ENCODE measurements at places on chromosomes 12 and 14.

GRCh38 chr14:52840877-52841276, 49.5 kb upstream of the GNPNAT1 start:
- no peak for DNase-seq

DNA sequence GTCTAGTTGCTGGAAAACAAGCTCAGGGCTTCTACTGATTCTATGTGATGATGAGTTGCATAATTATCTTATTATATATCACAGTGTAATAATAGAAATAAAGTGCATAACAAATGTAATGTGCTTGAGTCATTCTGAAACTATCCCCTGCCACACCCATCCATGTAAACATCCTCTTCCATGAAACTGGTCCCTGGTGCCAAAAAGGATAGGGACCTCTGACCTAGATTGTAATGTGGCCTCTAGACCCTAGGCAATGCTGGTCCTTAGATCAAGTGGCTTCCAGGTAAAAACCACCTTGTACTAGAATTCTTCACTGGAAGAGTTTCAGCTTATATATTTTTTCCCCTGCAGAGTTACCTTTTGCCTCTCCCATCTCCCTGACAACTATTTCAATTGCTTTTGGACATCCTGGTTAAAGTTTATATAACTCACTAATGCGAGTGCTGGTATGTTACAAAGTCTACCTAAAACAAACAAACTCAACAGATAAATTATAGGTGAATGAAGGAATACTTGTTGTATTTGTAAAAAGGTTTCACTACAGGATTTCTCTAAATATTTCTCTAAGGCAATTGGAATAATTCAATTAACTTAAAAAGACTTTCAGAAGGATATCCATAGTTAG, 462.5 kb downstream of the NAV3 start:
- DNase-seq, result no peak

GRCh38 chr12:124893792-124894516, 20.5 kb downstream of the UBC start:
- DNase-seq, result no peak

- DNase-seq, result no peak
Observed at GRCh38 chr12:89679631-89680030, 29.0 kb downstream of the ATP2B1 start.

- no peak for DNase-seq
Observed at GRCh38 chr14:84520711-84521338, 1009.1 kb upstream of the FLRT2 start.

DNA sequence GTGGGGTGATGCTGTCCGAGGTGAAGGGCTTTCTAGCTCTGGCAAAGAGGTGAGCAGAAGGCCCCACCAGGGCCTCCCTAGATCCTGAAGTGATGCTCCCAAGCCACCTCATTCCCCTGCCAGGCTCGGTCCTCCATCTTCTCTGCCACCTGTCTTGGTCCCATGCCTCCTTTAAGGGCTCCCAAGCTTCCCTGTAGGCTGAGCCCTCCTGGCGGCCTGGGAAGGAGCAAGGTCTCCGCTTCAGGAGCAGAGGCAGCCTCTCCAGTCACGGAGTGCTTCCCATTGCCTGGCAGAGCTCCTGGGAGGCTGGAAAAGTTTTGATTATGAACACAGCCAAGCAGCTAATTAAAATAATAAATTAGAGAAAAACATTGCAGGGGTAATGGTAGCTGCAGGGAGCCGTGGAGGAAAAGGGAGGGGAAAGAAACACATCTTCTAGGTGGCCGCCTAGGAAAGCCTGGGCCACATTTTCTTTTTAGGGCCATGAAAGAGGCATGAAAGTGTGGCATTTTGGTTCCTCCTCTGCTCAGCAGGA, 160.0 kb upstream of the PRMT8 start:
- DNase-seq, result no peak

- DNase-seq, result no peak
Observed at GRCh38 chr14:94773655-94774343, 3.9 kb upstream of the GSC start.

DNA sequence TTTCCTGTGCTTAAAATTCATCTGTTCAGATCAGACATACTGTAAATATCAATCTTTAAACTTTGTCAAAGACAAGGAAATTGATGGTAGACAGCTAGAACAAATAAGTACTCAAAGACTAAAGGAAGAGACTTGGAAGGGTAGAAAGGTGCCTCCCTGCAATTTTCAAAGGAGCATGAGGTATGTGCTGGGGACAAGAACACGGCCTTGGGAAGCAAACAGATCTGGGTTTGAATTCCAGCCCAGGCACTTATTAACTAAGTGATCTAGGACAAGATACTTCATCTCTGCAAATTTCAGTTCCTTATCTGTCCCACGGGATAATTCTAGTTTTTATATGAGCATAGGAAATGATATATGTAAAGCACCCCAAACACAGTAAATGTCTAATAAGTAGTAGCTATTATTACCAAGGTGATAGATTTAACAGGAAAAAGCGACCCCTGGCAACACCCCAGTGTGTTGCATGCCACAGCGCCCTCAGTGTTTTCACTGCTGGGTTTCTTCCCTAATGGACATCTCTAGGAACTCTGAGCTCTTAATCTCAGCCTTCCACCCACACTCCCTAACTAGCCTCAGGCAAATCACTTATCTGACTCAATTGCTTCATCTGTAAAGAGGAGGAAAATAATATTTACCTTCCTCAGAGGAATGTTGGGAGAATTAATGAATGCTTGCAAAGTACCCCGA, 44.7 kb upstream of the BMP4 start:
- DNase-seq, result no peak

DNA sequence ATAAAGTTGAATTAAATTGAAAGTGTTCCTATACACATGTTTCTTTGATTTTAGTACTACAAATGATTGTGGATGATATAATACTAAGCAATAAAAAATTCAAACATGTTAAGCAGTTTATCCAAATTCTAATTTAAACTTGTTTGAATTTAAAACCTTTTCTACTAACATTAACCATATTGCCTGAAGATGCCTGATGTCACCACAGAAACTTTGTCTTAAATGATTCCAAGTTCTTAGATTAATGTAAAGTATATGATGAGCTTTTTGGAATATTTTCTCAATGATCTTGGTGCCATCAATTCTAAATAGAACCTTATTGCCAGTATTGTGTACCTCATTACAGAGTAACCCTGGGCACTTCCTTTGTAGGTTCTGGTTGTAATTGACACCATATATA, 259.6 kb downstream of the NAV3 start:
- no peak for DNase-seq

DNA sequence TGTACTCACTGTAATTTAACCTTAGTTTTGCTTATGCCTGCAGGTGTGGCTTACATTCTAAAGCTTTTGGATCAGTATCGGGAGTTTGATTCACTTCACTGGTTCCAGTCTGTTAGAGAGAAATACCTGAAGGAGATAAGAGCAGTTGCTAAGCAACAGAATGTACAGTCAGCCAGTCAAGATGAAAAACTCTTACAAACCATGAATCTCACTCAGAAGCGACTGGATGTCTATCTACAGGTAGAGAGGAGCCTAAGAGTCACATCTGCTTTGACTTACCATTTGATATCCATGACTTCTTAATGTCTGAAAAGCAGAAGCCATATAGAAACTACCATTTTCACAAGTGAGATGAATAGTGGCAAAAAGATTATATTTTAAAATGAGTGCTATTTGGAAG, 56.5 kb downstream of the WASHC4 start:
- no peak for DNase-seq

- DNase-seq, result no peak
Observed at GRCh38 chr14:94752591-94753436, 17.1 kb downstream of the GSC start.

DNA sequence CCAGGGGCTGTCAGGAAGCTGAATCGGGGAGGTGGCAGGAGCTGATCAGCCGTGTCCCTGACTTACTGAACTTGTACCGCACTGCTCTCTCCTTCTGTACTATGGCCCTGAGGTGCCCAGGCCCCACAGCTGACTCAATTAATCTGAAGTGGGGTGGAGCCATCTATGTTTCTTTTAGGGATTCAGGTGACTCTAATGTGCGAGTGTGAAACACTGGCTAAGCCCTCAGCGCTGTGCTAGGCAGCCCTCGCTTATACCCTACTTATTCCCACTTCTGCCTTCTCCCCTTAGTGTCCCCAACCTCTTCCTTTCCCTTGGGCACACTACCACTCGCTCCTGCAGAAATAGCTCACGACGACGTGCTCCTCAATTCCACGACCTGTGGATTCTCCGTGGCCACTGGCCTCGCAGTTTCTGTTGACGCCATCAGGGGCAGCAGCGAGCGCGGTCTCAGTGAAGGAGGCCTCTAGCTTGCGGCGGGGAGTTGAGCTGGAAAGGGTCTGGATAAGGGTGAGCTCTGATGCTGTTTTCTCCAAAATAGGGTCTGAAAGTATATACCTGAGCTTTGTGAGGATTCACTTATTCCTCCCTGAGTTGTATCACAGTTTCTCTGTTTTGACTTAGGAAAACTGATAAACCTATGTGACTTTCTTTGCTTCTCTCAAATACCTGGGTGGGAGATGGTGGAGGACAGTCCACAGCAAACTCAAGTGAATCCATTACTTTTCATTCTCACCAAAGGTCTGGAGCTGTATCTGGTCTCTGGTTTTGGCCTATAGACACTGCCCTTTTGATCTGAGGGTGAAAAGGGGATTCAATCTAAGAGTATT, 167.6 kb downstream of the SLC41A2 start:
- no peak for DNase-seq

Data from D721Med (cell line).